SHP77 treated with DMSO at 0.1 percent for 48 hours (cell line): ENCODE measurements at places on chromosomes 12 and 14.

DNA sequence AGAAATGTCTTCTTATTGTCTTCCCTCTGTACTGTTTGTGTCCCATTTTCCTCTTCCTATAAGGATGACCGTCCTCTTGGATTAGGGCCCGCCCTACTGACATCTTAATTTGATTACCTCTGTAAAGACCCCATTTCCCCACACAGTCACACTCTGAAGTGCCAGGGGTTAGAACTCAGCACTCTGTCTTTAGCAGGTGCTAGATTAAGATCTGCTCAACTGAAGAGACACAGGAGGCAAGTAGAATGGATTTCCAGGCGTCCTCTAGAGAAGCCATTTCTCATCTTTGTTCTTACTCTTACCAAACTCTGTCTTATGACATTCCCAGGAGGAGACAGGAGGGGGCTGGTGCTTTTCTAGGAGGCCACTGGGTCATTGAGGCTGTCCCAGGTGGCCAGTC, 50.8 kb downstream of the VCPKMT start:
- no peak for DNase-seq

DNA sequence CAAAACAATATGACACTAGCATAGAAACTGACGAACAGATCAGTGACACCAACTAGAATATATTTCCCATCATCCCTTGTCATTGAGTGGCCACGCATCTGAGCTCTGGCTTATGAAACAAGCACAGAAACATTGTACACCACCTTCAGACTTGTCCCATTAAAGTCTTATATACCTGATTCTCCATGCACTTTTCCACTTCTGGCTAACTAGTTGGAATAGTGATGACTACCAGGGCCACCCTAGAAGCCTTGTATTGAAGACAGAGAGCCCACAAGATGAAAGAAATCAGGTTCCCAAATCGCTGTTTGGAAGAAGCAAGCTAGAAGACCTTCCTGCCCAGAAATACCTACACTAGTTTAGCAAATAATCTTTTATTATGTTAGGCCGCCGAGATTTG, 99.7 kb upstream of the PPM1H start:
- DNase-seq = no peak

- peak; percentile 26 for DNase-seq
These were observed 800 bp downstream of the PCNX4 start for GRCh38 chr14:60092526-60092920.

- DNase-seq = no peak
These were observed 59.5 kb downstream of the ETNK1 start for GRCh38 chr12:22684140-22685118.

GRCh38 chr12:10171973-10172728, at the start of gene OLR1:
OLR1 (minus strand) TSS chr12:10172132; CDS start chr12:10172077, 55 bp downstream.
- no peak for DNase-seq

- DNase-seq = no peak
These were observed 183.4 kb downstream of the PTPN11 start for GRCh38 chr12:112602150-112602549.

- no peak for DNase-seq
These were observed 9.8 kb downstream of the BCL11B start for GRCh38 chr14:99261912-99262787.

DNA sequence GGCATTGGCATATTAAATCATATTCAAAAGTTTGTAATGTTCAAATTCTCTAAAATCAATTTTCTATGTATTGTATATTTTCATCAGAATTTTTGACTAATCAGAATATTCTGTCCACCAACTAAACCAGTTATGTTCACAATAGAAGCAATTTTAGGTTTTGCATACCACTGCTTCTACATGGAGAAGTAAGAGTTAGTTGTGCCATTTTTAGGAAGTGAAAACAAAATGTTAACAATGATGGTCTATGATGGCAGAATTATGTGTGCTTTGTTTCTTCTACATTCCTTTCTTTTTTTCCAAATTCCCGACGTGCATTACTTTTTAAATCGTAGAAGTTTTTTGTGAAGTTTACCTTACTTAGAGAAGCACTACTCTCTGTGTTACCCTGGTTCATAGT, 29.5 kb downstream of the ABHD12B start:
- DNase-seq = no peak

DNA sequence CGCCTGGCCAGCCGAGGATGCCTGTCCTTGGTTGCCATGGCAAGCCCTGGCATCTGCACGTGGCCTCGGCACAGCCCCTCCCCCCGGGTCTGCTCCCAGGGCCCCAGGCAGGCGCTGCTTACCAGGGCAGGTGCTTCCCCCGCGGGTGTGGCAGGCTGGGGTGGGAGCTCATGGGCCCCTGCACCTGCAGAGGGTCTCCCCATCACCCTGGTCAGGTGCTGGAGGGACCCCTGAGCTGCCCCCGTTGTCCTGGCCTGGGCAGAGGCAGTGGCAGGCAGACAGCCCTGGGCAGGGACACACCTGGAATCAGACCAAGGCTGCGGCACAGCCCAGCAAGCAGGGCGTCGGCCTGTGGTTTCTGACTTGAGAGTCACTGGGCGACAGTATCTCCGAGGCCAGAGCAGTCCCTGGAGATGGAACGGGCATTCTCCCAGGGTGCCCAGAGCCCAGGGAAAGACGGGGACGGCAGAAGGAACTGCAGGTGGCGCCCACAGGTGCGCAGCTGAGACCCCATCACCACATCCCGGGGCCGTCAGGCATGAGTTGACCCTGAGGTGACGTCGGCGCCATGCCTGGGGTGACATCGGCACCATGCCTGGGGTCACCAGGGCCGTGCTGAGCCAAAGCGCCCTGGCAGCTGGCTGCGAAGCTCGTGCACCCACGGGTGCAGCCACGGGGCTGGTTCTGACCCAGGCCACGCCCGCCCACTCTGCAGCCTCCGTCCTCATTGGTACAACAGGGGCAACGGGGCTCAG, 56.1 kb upstream of the FBRSL1 start:
- DNase-seq = no peak

DNA sequence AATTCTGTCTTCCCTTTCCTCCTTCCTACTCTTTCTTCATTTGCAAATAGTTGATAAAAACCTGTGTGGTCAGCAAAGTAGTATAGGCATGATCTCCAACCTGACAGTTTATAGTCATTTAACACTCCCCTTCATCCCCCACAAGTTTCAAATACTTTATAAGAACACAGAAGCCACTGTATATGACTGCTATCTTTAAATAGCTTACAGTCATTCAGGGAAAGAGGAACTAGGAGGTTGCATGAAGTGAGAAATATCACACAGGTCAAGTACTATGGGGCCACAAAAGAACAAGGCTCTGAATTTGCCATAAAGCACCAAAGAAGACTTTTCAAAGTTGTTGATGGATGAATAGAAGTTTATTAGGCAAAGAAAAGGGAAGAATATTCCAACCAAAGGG, 431.3 kb downstream of the NPAS3 start:
- no peak for DNase-seq

GRCh38 chr12:71393625-71394024, 46.0 kb upstream of the LGR5 start:
- DNase-seq = no peak

- no peak for DNase-seq
These were observed 2.4 kb downstream of the PXN start for GRCh38 chr12:120262852-120263747.

GRCh38 chr12:108955225-108955835, 65.5 kb downstream of the SVOP start:
- DNase-seq = peak; percentile 86

DNA sequence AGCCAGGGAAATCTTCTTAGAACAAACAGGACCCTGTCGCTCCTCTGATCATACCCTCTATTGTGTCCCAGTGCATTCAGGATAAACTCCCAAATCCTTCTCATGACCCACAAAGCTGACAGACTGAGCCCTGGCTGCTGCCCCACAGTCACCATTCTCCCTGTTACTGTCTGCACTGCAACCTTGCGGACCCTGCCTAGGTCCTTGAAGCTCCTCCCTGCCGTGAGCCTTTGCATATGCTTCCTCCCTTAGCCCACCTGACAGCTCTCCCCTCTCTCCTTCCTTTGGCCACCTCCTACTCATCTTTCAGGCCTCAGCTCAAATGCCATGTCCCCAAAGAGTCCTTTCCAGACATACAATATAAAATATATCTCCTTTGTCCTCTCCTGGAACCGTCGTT, 62.4 kb downstream of the SLC6A12 start:
- no peak for DNase-seq

- DNase-seq = no peak
These were observed 69.4 kb downstream of the ACSM4 start for GRCh38 chr12:7373226-7373625.

DNA sequence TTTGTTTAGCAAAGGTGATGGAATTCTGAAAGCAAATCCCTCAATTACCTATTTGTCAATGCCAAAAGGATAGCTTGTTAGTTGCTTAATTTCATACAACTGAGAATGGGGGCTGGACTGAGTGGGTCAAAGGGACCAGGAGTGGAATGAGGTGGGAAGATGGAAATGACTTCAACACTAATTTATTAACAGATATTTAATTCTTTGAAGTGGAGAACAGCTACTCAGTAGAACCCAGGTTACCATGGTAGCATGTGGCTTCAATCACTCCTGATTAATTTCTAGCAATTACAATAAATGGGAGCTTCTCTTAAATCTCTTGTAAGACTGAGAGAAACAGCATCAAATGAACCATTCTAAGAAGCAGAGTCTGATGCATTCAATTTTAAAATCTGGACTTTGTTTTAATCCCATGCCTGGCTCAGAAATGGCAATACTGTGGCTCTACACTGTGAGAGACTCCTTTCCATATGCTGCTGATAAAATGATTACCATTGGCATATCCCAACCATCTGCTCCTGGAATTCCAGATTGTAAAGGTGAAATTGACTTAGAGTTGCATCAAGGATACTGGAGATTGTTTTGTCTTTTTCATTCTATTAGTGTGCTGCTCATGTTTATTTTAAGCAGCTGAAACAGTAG, 607.8 kb downstream of the SNAPC1 start:
- DNase-seq = no peak

- DNase-seq = no peak
These were observed 18.7 kb downstream of the NPC2 start for GRCh38 chr14:74474376-74474775.

DNA sequence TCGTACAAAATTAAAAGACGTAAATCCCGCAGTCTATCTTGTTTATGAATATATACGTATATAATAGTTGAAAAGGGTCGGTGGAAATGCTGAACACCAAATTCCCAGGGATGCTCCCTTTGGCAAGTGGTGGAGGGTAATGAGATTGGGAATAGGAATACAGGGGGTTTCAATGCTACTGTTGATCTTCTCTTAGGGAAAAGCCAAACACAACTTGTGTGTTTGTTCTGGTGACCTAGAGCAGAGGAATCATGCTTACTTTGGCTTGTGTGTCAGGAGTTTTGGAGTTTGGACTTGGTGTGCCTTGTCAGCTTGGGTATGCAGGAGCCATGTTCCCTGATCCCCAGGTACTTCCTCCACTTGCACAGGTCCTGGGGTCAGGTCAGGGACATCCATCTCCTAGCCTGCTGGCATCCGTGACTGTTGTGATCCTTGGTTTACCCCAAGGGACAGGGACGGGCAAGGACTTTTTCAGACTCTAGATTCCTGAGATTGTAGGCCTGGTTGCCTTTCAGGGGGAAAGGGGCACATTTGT, 4.1 kb downstream of the SLC10A1 start:
- DNase-seq = no peak

DNA sequence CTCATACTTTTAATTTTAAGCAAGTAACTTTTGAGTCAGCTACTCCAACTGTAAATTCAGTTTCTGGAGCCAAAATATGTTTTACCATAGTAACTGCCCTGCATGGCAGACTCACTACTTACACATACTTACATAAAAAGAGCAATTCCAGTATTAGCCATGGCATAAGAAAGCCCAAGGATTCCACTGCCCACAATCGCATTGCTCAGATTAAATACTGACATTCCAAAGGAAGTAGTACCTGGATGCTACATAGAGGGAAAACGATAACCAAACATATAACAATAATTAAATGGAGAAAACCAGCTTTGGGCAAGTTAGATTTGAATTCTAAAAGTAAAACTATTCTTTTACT, 2.2 kb downstream of the SLC38A2 start:
- DNase-seq = no peak

DNA sequence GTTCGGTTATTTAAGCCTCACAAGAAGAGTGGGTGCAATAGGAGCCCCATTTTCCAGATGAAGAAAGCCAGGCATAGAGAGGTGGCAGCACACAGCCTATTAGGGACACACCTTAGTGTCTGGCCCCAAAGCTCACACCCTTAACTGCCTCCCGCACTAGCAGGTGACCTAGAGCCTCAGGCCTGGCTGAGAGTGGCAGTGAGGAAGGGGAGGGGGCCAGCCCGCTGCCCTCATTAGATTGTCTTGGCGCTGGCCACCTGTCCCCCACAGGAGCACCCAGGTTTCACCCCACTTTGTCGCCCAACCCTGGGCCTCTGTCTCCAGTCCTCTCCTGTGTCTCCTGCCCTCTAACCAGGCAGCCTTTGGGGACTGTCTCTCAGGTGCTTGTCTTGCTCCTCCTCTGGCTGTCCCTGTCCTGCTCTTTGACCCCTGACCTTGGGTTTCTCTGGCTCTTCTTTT, 18.5 kb upstream of the PGF start:
- no peak for DNase-seq

DNA sequence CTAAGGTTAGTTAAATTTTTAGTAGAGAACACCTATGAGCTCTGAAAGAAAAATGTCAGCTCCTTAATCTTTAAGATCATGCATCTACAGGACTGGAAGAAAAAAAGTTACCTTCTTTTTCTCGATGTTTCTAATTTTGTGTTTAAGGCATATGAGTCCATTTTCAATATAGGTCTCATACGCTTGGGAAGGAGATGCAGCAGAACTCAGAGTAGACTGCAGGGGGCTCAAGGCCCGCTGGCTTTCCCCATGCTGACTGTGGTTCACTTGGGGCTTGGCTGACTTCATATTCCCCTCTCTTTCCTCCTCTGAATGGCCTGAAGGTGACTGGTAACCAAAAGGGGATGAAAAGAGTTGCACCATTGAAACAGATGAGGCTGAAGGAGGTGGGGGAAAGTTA, 1.5 kb downstream of the CAPRIN2 start:
- DNase-seq = peak; percentile 73

DNA sequence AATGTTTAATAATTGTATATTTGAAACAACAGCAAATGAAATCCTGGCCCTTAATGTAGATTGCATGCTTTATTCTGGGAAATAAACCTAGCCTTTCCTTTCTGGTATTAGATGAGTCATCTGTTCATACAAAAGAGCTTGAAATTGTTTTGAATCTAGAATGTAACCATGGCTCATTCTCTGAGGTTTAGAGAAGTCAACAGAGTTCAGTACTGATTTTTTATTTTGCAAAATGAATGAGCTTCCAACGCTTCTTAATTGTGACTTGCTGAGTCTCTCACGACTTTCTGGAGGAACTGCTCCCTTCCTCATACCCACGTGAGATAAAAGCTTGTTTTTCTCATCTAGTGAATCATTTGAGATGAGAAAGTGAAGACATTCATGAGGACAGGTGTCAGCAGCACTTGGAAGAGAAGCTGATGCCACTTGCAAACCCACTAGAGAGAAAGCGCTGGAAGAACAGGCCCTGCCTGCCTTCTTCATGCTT, 509.6 kb downstream of the VRK1 start:
- DNase-seq = no peak

GRCh38 chr14:51650716-51651387, 858 bp upstream of the FRMD6 start:
- no peak for DNase-seq

- no peak for DNase-seq
These were observed 5.6 kb upstream of the PNMA1 start for GRCh38 chr14:73719791-73720190.

- DNase-seq = no peak
These were observed 221.0 kb downstream of the SLC25A21 start for GRCh38 chr14:36951380-36951911.
